HS-5 (cell line): ENCODE measurements at places on chromosomes 3 and 15.
A peak's percentile ranks its signal among the peaks of the same experiment; 100 is the strongest.

DNA sequence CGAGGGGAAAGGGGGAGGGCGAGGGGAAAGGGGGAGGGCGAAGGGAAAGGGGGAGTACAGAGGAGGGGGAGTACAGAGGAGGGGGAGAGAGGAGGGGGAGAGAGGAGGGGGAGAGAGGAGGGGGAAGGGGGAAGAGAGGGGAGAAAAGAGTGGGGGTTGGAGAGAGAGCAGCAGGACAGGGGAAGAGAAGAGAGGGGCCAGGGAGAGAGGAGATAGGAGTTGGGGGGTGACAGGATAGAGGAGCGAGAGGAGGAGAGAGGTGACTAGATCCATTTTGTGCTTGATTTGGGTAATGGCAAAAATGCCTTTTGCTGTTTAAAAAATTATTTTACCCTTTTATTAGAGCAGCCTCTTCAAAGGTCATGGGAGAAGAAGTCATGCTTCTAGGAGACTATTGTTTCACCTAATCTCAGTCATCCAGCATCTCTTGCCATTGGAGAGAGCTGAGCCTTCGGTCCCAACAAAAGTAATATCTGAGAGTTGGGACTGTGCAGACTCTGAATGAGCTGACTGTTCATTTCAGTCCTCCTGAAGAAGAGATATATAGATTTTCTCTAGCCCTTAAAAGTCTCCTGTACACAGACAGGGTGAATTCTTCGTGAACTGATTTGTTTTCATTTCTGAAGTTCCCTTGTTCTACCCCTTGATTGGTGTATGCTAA, 15.1 kb upstream of the TOP2B start:
- no peak for DNase-seq

DNA sequence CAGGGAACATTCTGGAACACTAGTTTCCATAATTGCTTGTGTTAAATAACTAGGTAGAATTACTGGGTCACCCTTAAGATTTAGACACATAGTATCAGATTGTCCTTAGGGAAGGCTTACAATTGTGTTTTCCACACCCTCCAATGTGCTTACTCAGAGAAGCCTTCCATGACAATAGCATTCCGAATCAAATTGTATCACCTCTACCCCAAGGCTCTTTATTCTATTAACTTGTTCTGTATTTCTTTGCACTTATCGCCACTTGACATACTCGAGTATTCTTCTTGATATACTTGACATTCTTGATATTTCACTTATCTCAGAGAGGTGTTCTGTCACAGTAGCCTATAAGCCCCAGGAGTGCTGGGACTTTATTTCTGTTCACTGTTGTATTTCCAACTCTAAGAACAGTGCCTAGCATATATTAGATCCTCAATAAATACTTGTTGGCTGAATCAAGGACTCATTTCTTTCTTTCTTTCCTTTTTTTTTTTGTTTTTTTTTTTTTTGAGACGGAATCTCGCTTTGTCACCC, 238.9 kb upstream of the PDZRN3 start:
- no peak for DNase-seq

- no peak for DNase-seq
Observed at GRCh38 chr3:157151151-157151550, 8.8 kb downstream of the CCNL1 start.

GRCh38 chr15:99393641-99394040, 142.4 kb downstream of the LRRC28 start:
- DNase-seq, result no peak

GRCh38 chr3:141240286-141240685, 8.7 kb downstream of the PXYLP1 start:
- no peak for DNase-seq

- DNase-seq, result no peak
Observed at GRCh38 chr15:94255540-94255939, 24.2 kb downstream of the MCTP2 start.

- no peak for DNase-seq
Observed at GRCh38 chr3:141410408-141410807, 42.1 kb downstream of the ZBTB38 start.

- DNase-seq, result no peak
Observed at GRCh38 chr15:48307586-48307985, 23.6 kb upstream of the DUT start.

GRCh38 chr3:37730825-37731224, 130.9 kb upstream of the CTDSPL start:
- DNase-seq, result no peak

- no peak for DNase-seq
Observed at GRCh38 chr3:88996691-88997090, 110.7 kb upstream of the EPHA3 start.

DNA sequence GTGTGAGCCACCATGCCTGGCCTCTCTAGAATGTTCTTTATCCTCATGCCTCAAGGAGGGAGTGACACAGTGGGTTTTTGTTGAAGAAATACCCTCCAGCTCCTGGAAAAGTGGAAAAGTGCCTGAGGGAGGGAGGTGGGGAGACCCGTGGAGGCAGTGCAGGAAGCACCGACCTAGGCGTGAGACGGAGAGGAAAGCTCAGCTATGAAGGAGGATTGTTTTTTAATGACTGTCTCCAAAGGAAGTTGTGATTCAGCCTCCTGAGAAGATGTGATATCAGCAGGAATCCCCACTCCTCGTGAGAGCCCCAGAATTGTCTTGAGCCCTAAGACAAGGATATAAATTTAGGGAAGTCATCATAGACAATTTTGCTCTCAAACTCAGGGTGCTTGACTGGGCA, 21.7 kb downstream of the RPLP1 start:
- no peak for DNase-seq

DNA sequence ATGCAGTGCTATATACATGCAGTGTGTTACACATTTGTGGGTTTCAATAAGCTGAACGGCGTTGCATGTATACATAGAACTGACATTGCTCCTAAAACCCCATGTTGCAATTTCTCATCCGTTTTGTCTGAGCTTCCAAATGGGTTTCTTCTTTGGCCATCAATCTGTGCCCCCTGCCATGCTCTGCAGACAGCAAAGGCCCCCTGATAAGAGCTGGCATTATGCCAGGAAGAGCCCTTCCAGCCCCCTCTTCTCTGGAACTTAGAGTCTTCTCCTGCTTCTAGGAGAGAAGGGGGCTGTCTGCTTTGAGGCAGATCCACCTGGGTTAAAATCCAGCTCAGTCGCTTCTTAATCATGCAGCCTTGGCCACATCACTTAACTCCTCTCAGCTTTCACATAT, 254.0 kb downstream of the SLCO3A1 start:
- no peak for DNase-seq

GRCh38 chr15:43880406-43881194, 53.8 kb downstream of the WDR76 start:
- DNase-seq, result no peak

DNA sequence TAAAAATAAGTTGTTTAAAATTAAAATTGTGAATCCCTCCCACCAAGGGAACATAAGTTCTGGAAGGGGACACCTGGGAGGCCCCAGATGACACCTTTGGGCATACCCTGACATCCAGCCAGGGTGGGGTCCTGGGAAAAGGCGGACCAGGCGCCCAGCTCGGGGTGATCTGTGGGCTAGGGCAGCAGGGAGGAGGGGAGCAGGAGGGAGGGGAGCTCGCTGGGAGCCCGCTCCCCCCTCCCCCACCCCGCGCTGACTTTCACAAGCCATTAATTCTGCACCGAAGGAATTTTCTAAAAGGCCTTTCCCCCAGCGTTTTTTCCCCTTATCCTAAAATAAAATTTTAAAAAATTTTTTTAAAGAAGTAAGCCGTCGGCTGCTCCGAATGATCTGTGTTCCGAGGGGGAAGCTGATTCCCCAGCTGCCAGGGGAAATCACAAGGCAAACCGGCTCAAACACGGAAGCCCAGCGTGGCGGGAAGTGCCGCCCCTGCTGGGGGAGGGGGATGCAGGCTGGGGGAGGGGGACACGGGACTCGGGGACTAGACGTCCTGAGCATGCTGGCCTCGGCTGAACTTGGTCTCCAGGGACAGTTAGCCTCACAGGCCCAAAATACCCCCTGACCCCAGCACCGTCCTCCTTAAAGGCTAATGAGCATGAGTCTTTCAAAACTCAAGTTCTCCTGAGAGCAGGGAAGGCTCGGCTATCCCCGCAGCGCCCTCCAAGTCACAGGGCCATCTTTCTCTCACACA, 13.9 kb downstream of the PLXND1 start:
- no peak for DNase-seq

DNA sequence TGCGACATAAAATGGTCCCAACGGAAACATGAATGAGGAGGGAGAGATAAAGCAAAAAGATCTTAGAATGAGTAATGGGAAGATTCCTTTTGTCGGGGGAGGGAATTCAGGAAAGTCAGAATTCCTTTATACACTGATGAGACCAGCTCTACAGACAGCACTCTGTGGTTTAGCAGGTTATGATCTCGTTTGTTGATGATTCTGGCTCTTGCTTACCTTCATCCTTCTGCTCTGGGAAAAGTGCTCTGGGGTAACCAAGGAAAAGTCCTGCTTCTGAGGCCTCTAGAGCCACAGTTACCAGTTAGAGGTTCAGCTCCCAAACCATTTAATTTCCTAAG, 150.7 kb upstream of the NR2E3 start:
- DNase-seq, result no peak

DNA sequence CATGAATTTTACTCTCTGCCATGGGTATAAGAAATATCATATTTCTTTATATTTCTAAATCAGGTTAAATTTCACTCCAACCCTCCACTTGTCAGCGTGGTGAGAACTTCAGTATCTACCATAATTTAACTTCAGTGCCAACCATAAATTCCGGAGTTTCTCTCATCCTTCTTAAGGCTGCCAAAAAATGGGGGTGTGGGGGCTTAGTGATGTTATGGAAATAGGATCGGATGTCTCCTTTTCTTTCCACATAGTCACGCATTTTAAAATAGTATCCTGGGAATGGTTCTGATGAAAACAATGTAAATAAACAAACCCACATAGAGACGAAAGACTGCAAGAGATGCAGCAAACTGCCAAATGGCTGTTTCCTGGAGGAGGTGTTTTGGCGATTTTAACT, 12.9 kb upstream of the FAM3D start:
- no peak for DNase-seq

GRCh38 chr3:40800343-40800742, 275.6 kb downstream of the ZNF621 start:
- DNase-seq, result peak; percentile 93

- no peak for DNase-seq
Observed at GRCh38 chr3:188911026-188911850, 260.5 kb upstream of the TPRG1 start.

DNA sequence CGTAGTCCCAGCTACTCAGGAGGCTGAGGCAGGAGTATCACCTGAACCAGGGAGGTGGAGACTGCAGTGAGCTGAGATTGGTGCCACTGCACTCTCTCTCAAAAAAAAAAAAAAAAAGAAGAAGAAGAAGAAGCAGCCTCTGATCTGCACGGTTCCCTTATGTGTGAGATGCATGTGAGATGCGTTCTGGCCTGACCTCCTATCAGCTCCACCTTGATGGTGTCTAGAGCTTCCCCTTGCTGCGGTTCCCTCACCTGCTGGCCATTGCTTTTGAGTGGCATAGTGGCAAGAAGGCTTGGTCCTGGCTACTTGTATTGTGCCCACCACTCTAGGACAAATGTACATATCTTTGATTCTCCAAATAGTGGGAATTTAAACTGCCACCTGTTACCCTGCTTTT, 49.4 kb upstream of the CFAP161 start:
- no peak for DNase-seq

DNA sequence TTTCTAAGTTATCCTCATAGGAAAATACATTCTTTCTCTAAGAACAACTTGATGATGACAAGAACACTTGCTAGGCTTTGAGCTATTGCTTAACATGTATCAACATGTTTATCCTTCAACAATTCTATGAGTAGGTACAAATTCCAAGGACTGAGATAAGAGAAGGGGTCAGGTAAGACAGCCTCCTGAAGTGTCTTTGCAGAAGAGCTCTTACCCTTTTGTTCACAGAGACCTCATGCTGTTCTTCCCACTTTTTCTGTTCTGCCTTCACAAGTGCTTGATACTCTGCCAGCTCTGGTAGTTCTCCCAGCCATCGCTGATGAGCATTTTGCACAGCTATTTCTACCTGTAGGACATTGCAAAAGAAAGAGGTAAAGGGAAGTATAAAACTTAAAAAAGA, 50.9 kb downstream of the CEP152 start:
- no peak for DNase-seq

DNA sequence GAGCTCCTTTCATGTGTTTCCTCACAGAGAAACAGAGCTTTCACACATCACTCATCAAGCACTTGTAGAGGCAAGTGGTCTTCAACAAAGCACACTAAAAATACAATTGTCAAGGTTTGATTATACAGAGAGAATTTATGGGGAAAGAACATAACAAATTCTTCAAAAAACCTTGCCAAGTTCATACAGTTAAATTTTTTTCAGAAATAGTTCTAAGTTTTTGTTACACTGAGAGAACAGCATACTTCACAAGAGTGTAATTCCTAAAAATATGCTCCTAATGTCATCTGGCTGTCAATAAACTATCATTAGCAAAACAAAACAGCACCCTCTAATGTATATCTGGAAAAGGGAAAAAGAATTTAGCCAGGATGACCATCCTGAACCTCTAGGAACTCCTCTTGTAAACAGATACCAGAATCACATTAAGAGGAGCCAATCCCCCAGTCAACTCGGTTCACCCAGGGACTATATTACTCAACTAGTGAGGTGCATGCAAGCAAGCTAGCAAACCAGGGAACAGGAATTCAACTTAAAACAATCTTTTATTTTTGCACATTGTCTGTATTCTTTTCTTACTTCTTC, 63.3 kb downstream of the RAD18 start:
- no peak for DNase-seq

- DNase-seq, result no peak
Observed at GRCh38 chr3:189289251-189289650, 117.5 kb downstream of the TPRG1 start.

- no peak for DNase-seq
Observed at GRCh38 chr3:54447427-54447826, 325.1 kb downstream of the CACNA2D3 start.

DNA sequence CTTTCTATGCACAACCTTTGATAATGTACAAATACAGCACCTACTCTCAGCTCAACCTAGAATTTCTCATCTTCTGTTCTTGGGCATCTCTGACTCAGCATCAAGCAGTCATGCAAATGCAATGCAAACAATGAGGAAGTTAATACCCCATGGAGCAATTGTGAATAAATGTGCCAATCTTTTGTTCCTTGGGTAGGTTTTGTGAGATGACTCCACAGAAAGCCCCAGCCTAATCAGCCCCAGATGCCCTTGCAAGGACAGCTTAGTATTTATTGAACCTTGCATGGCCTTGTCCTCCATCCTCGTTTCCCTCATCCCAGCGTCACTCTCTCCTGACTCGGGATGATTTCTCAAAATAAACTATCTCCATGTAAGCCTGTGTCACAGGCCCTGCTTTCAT, 494.7 kb upstream of the NECTIN3 start:
- DNase-seq, result peak; percentile 95

GRCh38 chr3:61829722-61830350, 268.5 kb downstream of the PTPRG start:
- DNase-seq, result no peak

GRCh38 chr15:73969151-73969759, 22.8 kb downstream of the STOML1 start:
- DNase-seq, result no peak

DNA sequence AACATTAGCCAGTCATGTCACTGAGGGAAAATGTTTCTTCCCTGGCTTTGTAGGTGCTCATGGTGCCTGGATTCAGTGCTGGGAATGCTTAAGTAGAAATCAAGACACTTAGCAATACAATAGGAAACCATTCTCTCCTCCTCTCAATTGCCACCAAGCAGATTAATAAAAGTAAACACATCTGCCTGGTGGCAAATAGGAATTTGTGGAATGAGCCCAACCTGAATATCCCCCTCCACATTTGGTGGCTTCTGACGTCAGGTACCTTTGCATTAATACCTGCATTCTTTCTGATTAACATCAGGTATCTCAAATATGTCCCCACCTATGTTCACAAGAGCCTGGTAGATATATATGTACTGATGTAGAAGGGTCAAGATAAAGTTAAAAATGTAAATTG, 42.7 kb downstream of the PPP2R3A start:
- DNase-seq, result no peak

GRCh38 chr15:28994142-28994830, 108.5 kb downstream of the APBA2 start:
- no peak for DNase-seq
